ENCODE measurements at places on chromosomes 12 and 14.

GRCh38 chr12:132081423-132081822 lies 62.7 kb downstream of the DDX51 start:
- no peak for DNase-seq

DNA sequence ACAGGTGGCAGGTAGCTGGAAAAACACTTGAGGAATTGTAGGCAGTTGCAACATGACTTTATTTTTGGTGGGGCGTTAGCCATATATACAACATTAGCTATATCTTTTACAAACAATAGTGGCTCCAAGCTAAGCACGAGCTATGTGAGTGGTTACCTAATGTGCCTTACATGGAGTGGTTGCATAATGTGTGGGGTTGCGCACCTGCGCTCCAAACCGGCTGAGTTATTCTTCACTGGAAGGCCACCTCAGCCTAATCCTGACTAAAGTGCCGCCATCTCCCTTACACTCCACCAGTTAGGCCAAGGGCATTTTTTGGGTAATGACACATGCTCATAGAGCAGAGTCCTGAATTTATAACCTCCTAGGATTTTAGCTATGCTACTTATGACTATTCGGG lies 31.8 kb upstream of the G2E3 start:
- no peak for DNase-seq

GRCh38 chr14:103854822-103855733 lies 7.7 kb upstream of the PPP1R13B start:
- DNase-seq = peak; percentile 66

- peak; percentile 29 for DNase-seq
Observed at GRCh38 chr12:120620624-120621023, 19.8 kb upstream of the CABP1 start.

DNA sequence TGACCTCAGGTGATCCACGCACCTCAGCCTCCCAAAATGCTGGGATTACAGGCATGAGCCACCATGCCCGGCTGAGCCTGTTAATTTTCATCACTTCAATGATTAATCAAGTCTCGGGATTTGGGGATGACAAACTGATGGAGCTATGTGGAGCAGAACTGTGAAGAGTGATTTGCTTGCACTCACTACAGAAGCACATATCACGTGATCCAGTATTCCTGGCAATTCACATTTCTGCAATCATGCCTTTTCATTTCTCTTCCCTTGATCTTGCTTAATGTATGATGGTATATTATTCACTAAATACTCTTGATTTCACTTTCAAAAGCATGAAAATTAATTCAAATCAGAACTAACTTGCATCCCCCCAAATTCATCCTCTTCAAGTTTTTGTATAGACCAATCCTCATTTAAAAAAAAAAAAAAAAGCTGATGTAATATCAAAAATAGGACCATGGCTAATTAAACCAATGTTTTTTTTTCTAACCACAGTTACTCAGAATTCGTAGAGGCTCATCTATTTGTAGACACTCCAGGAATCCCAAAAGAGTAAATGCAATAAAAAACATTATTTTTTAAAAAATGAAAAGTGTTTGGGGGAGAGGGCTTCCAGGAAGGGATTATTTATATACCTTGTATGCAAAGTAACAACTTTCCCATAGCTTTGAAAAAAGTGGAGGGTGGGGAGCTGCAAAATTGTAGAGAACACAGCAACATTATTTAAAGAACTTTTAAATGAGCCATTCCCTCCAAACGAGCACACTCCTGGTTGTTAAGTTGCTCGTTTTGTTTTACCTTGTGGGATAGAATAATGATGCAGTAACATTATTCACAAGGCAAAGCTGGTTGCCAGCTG lies 7.0 kb upstream of the ATXN2 start:
- DNase-seq = no peak

DNA sequence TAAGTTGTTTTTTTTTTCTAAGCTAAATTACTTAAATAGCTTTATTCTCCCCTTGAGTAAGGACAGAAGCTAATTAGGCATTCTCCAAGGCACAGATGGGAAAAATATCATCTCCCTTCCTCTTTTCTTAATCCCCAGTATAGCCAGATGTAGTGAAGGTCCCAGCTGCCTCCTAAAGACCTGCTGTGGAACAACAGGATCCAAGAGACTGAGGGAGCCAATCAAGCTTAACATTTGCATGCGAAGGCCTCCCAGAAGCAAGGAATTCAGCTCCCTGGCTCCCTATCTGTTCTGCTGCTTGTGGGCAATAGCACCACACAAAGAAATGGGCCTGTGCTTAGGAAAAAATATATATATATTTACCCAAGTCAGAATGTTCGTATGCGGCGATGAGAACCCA lies 255.2 kb downstream of the SYT1 start:
- no peak for DNase-seq

DNA sequence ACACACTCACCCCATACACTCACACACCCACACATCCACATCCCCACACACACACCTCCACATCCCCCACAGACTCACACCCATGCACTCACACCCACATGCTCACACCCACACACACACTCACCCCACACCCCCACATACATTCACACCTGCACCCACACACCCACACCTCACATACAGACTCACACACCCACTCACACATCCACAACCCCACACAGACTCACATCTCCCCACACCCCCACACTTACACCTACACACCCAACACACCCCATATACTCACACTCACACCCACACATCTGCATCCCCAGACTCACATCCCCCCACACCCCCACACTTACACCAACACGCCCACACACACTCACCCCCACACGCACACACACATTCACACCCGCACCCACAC lies 171.8 kb downstream of the GLT1D1 start:
- no peak for DNase-seq

GRCh38 chr14:101350021-101350420 lies 211.3 kb upstream of the DIO3 start:
- DNase-seq = no peak

- no peak for DNase-seq
Observed at GRCh38 chr12:48696626-48697025, 14.6 kb upstream of the KANSL2 start.

- DNase-seq = no peak
Observed at GRCh38 chr12:50524621-50525020, 19.8 kb downstream of the DIP2B start.

DNA sequence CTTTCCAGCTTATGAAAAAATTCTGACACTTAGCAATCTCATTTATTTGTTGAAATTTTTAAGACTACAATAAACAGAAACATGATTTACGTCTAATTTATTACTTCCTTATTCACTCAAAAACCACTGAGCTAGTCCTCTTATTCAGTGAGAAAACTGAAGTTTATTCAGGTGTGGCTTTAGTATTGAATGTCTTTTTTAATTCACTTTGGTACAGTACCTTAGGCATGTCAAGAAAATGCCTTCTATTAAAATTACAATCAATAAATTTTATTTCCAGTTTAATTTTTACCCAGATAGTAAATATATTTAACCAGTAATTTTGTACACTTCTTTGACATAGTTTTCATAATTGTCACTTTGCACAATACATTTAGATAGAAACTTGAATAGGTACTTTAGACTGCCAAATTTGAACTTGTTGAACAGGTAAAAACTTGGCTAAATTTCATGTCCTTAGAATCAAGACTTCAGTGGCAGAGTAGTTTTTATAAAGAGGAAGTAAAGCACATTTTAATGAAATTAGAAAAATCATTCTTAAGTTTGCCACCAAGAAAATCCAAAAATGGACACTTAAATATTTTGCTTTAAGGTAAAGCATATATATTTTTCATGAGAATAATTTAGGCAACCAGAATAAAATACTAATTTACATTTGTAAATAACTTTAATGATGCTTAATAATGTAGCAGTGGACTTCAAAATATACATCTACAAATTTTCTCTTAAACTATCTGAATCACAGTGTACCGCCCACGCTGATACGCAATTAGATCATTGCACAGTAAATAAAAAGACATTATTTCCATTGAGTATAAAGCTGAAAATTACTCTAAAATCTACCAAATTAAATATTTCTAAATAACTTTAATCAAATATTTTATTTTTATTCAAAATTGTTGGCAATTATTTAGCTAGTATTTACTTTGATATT lies 159.1 kb downstream of the RASSF9 start:
- DNase-seq = no peak

DNA sequence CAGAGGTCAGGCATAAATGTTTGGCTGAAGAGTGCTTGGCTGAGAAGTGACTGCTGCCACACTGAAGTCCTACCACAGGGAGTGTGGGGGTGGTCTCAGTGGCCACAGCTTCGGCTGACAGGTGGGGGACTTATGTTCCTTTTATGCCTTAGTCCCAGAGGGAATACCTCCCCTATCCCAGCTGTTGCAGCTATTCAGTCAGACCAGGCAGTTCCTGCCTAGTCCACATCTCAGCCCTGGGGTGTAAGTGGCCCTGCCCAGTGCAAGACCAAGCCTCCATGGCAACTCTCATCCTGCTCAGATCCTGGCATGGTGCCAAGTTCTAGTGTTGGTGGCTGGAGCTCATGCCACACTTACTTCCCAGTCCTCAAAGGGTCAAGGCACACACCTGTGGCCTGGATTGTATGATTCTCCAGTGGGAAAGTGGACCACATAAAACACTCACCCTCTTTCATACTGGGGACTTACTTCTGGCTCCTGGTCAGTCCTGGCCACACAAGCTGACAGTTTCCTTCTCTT lies 161.3 kb upstream of the CAND1 start:
- no peak for DNase-seq

- DNase-seq = no peak
Observed at GRCh38 chr12:12366701-12367481, 10.0 kb downstream of the BORCS5 start.

DNA sequence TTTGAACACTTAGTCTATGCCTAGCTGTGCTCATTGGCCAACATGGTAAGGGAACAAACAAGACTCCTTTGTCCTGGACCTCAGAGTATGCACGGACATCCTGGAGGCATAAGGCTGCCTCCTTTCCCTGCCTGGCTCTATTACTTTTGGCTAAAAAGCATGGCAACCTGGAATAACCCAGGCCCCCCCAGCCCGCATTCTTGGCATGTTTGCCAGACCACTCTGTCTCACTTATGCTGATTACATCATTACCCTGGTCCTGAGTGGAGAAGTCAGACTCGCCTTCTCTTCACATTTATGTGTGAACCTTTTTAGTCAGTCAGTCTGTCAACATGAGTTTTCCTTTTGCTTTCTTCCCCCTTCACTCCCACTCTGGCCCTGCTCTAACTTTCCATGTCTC lies 58.0 kb upstream of the ELK3 start:
- peak; percentile 80 for DNase-seq
